Putamen (tissue), 1 donor: ENCODE measurements at places on chromosomes 16 and 17.

GRCh38 chr17:59420901-59421300, 89.4 kb downstream of the YPEL2 start:
- DNase-seq, result no peak

GRCh38 chr17:81231121-81231645, 7.7 kb downstream of the TEPSIN start:
- DNase-seq, result no peak

GRCh38 chr16:85004587-85005205, 6.6 kb downstream of the ZDHHC7 start:
- no peak for DNase-seq

DNA sequence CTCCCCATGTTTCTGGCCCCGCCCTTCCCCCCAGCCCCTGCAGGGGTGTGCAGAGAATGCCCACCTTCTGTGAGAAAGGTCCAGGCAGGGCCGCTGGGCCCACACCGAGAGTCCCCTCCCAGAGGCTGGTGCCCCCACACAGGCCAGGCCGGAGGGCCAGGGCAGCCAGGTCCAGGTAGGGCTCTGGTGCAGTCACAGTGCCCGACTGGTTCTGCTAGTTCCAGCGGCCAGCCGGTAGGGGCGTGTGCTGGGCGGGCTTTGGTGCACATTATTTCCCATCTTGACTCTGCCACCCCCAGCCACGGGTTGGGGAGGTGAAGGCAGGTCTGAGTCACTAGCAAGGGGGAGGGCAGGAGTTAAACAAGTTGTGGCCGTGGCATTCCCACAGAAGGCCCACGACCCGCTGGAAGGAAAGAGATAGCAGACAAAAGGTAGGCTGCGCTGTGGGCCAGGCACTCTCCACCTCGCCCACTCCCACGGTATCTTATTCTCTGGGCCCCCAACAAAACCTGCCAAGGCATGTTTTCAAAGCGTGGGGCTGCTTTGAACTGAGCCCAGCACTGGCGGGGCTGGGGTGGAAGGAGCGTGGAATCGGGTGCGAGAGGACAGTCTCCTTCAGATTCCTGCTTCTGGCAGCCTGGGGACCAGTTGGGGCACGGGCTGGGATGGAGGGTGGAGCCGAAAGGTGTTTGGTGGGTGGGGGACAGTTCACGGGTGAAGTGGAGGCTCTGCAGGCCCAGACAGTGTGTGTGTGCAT, 1.9 kb downstream of the EPN3 start:
- DNase-seq, result no peak

DNA sequence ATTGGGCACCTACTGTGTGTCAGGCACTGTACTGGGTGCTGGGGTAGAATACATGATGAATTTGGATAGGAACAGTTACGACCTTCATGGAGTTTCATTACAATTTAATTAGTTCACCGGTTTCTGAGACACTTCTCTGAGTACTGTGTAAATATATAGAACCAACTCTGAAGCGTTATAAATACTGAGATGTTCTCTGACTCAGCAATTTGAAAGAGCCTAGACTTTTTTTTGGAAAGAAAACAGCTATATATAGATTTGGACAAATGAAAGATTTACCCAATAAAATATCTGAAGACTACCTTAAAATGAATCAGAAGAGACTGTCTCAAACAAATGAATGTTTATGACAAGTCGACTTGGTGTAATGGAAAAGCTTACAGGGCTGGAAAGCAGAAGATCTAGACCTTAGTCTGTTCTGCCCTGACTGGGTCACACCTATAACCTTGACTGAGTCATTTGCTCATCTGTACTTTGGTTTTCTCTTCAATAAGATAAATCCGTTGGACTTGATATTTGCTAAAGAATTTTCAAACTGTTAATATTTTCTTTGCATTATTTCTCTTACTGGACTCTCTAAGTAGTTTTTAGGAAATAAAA, 4.6 kb upstream of the GAN start:
- DNase-seq, result no peak

GRCh38 chr17:76700617-76701470, 9.9 kb downstream of the MXRA7 start:
- DNase-seq, result no peak

DNA sequence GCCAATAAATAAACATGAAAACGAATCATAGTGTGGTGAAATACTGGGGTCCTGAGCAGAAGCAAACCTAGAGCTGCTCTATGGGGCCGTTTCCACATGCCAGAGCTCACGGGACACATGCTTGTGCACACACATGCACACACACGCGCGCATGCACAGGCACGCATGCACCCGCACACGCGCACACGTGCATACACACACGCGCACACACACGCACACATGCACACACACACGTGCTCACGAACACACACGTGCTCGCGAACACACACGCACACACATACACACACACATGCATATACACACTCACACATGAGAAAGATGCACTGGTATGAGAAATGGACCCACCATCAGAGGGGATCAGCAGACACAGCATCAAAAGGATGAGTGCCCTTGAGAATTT, 52.2 kb upstream of the DNAJA2 start:
- no peak for DNase-seq

GRCh38 chr16:19843371-19843770, 41.3 kb downstream of the GPRC5B start:
- no peak for DNase-seq

DNA sequence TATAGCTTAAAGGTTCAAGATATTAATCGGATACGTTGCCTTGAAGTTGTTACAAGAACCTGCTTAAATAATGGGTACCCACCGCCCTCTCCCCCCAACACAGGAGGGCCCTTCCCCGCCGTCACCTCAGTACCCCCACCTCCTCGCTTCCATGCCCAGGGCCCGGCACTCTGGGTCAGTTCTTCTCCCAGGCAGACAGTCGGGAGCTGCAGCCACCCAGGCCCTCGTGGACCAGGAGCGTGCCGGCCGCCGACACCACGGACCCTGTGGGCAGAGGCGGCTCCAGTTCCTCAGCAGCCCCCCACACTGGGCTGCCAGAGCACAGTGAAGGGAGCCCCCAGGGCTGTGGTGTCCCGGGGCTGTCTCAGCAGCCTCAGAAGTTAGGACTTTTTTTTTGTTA, 80.9 kb upstream of the ZNF750 start:
- no peak for DNase-seq

DNA sequence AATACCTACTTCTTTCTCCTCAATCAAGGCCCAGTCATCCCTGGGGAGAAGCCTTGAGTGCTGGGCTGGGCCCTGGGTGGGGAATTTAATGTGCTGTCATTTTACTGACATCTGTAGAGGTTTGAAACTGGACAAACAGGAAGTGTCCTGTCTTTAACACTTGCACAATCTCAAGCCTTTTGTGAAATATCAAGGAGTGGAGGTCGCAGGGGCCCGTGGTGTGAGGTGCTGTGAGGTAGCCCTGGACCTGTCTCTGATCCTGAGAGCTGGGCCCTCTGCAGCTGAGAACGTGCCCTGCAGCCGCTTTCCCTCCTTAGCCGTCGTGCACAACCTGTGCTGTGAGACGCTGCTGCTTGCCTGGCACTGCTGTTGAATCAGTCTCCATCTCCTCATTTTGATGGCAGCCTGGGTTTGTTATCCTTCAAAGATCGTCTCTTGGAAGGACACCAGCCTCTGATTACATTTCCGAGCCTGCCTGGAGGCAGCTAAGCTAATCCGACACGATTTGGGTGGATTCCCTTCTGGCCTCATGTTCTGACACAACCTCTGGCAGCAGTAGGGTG, 29.9 kb downstream of the SMARCE1 start:
- DNase-seq, result no peak

- DNase-seq, result no peak
Observed at GRCh38 chr16:51641191-51641765, 490.2 kb upstream of the SALL1 start.
